ENCODE measurements at places on chromosomes 6 and 20.

- no peak for DNase-seq
Observed at GRCh38 chr6:89385156-89385667, 26.9 kb downstream of the RRAGD start.

DNA sequence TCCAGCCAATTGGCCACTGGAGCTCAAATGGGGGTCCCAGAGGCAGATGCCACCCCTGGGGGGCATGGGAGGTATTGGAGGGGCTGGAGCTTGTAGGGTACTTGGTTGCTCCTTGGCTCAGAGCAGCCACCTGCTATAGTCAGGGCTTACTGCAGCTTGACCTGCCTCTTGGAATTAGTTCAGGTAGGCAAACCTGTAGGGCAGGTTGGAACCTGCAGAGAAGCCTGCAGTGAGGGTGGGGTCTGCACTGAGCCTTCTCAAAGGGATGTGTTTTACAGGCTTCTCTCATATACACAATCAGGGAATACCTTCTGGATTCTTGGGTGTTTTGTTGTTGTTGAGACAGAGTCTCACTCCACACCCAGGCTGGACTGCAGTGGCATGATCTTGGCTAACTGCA lies 94.2 kb upstream of the MYL9 start:
- no peak for DNase-seq

- DNase-seq = no peak
Observed at GRCh38 chr6:142682985-142683384, 262.0 kb downstream of the HIVEP2 start.

- no peak for DNase-seq
Observed at GRCh38 chr6:52207066-52207465, 20.9 kb downstream of the IL17A start.

DNA sequence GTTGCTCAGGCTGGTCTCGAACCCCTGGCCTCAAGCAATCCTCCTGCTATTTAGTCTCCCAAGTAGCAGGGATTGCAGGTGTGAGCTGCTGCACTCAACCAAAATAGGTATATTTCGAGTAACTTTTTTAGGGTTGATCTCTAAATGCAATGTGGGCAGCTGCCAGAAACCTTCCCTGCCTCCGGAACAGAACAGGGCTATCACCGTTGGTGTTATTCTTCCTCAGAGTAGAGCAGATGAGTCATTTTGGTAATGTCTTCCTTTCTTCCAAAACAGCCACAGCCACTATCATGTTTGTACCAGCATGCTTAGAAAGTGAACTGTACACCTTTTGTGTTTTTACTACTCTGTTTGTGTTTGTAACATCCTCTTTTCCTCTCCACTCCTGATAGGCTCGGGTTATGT lies 44.1 kb downstream of the SNX9 start:
- no peak for DNase-seq

DNA sequence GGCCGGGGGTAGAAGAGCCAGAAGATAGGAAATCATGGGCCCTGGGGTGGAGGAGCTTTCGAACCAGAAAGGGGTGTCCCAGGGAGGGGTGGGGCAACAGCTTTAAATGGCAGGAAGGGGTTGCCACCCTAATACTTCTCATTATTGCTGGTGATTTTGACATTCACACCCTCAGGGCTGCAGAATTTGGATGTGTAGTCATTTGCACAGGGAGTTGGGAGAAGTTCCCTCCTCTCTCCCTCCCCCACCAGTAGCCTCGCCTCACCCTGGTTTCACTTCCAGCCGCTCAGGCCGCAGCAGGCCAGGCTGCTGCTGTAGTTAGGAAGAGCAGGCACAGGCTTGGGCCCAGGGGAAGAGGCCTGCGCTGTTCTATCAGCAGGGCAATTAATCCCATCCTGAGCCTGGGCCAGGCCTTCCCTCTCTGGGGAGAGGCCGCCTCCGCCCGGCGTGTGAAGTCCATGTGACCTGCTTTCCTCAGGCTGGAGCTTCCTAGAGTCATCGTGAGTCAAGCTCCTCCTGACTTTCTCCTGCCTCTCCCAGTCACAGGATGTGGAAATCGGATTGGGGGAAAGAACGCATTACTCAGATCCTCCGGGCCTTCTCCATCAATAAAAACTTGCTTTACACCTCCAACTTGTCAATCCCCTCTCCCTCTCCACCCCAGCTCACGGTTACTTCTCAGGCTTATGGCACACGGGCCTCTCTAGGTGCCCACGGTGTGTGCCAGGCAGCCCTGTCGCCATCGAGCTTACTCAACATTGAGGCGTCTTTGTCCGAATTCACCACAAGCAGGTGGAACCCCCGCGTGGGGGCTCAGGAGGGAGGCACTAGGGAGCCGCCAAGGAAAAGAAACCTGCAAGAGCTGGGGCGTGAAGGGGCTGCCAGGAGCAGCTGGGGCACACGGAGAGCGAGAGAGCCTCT lies 7.8 kb downstream of the ADTRP start:
- DNase-seq = no peak

DNA sequence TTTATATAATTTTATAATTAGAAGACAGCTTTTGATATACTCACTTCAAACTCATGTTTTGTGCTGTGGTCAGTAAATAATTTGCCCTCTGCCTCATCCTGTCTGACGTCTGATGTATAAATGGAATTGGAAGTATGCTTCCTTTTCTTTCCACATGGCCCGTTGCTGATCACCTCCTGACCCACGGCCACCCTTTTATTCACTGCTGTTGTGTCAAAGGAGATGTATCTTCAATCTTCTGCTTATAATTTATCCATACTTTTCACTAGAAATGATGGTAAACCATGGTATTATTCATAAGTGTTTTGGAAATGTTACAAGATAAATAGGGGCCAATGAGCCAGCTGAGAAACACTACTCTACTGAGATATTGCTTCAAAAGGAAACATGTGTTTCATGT lies 841.8 kb downstream of the PHF3 start:
- no peak for DNase-seq

GRCh38 chr6:103872678-103873077 lies 987.0 kb downstream of the HACE1 start:
- no peak for DNase-seq

DNA sequence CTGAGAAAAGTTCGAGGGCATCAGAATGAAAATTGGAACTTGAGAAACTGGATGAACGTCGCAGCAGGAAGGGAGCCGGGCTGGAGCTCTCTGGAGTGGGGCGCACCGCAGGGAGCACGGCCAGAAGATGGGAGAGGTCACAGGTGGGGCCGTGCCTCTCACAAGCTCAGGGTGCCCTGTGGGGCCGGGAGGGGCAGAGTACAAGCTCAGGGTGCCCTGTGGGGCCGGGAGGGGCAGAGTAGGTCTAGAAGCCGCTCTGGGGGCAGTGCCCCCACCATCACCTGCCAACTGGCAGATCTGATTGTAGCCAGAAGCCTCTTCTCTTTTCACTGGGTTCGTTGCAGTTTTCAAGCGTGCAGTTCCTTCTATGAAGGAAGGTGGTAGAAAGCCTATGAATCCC lies 61.1 kb upstream of the SNX9 start:
- no peak for DNase-seq

- no peak for DNase-seq
Observed at GRCh38 chr6:41713650-41714291, 21.6 kb downstream of the TFEB start.

DNA sequence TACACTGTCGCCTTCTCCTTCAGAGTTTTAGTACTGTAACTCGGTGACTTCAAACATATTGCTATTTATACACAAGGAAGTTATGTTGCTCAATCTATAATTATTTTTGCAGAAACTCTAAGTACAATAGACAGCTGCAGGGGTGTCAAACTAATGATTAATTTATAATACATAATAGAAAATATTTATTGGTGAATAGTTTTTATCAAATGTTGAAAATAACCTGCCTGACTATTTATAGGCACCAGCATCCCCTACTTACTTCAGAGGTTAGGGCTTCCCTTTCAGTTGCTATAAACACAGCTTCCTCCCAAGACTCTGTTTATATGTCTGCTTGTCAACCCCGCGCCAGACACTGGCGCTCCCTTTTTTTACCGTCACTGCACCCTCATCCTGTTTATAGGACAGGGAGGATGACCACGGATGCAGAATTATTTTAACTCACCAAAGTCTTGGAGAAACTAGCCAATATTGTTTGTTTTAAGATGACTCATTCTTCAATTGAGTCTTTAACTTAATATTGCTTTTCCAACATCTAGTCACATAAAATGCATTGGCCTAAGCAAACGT lies 225.0 kb downstream of the ALDH8A1 start:
- no peak for DNase-seq

- no peak for DNase-seq
Observed at GRCh38 chr6:167141667-167142432, 15.9 kb downstream of the GPR31 start.

DNA sequence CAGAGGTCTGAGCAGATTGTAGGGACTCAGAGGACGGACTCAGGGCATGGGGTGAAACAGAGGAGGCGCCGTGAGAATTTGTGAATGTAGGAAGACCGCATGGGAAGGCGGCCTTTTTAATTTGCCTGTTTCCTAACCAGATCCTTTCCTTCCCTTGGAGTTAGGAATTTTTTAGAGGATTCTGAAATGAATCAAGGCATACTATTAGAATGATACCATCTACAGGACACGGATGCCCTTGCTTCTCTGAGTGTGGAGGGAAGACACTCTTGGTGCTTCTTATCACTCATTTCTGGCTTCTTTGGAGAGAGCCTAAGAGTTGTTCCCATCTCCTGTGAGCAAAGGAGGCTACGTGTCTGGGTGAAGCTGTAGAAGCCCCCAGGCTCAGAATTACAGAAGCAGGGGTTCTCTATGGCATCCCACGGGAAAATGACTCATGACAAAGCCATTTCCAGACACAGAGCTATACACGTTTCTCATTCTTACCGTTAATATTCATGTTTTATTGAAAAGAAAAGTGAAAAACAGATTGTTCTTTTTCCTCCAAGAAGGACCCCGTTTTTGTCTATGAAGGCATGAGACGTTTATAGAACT lies 148.5 kb downstream of the EDN3 start:
- no peak for DNase-seq

DNA sequence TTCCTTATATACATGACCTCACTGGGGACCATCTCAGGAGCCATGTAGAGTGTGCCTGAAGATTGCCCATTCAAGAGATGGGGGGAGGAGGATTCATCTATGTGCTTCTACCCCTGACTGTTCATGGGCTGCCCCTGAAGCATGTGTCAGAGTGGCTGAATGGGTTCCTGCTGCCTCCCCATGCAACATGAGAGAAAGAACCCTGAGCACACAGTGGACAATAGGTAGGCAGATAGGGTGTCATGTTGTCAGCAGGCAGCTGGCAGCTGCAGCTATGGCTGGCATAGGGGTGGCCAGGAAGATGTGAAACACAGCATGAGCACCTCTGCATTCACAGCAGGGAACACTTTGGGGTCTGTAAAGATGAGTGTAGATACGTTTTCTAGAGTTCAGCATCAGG lies 208.4 kb upstream of the CNR1 start:
- DNase-seq = no peak

DNA sequence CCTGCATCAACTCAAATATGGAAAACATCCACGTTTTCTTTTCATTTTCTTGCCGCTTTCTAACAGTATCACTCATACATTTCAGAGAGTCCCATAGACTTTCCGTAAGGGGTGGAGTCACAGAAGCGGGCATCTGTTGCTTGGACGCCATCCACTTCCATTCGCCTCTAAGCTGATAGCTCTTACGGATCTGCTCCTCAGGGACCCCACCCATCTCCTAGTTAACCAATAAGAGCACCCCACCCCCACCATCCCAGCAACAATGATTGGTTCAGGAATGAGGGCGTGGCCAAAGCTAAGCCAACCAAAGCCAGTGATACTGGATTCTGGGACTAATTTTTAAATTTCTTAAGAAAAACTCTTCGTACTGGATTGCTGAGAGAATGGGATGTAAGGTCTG lies 42.4 kb downstream of the SLC2A10 start:
- no peak for DNase-seq

- no peak for DNase-seq
Observed at GRCh38 chr6:3847521-3847920, 1.7 kb upstream of the FAM50B start.

- DNase-seq = no peak
Observed at GRCh38 chr6:9292975-9293374, 857.6 kb upstream of the SLC35B3 start.

DNA sequence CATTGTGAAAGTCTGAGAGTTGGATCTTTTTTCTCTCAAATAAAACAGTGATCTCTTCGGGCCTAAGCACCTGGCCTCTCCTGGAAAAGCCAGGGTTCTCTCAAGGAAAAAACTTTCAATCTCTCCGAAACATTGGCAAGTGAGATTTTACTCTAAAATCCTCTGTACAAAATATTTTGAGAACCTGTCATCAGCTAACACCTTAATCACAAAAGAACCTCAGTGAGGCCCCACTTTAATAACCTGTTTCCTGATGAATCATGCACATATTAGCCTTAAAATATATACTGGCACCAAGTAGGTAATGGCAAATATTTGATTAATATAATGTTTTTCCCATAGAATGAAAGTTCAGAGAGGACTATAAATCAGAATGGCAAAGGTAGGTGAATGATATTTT lies 177.9 kb downstream of the FRK start:
- no peak for DNase-seq

DNA sequence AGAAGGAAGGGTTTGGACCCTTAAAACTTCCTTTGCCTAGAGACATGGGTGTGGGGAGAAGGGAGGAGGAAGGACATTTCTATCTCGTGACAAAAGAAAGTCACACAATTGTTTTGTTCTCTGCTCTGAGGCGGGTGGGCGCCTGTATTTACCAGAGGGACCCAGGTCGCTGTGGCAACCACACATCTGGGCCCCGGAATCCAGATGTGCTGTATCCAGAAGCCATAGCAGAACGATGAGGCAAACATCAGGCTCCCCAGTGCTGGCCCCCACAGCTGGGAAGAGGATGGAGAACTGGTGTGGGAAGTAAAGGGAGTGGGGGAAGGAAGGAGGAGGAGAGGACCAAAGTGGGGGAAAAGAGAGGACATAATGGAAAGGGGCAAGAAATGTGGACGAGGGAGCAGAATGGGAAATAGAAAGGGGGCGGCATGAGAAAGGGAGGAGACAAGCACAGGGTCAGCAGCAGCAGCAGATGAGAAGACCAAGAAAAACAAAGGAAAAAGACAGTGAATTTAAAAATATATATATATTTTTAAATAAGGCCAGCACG lies 3.4 kb upstream of the TNXB start:
- DNase-seq = no peak

DNA sequence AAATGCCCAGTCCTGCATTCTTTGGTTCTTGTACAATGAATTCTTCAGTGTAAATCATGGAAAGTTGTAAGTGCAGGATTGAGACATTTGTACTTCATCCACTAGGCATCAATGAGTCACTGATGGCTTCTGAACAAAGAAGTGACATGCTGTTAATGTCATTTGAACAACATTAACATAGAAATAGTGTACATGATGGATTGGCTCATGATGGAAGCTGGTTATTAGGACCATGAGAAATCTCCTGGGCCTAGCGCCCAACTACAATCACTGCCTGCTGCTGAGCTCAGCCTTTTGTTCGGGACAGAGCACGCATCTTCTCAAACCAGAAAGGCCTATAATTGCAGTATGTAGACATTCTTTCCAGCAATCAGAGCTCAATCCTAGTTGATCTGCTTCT lies 316.8 kb upstream of the TSHZ2 start:
- DNase-seq = no peak
